Thymus (tissue), 14 donors: ENCODE measurements at places on chromosomes 12 and 14. TPM values are rescaled to one million over a fixed set of nuclear protein-coding genes. Genes with fewer than 3 reads are reported as not detected.

GRCh38 chr14:105760691-105761344 is 234.4 kb downstream of the TMEM121 start:
- H3K4me1 ChIP-seq, result no peaks in the 10 kb centered on the region
- no peak overlapping the region for H3K27ac ChIP-seq

DNA sequence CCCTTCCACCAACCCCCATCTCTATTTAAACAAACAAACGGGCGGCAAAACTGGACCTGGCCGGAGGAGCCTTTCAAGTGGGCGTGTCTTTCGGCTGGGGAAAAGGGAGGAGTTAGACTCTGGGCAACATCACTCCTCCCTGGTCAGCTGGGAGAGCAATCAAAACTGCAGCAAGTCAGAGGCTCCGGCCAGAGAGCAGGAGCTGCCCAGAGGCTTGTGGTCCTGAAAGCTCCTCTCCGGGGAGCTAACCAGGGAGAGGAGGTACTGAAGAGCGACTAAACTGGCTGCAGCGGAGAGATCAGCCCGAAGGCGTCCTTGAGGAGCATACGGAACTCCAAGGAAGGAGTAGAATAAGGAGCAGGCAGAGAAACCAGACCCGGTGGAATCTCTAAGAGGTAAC is at the start of gene NEUROD4:
Gene NEUROD4, plus strand, starts transcription at position 191 of the 400 bp plus-strand sequence. CDS start 6,466 bp downstream, outside the sequence.
- no peak within 1 kb of the TSS for H3K4me3 ChIP-seq
- DNase-seq, result peak; percentile 11
- H3K4me1 ChIP-seq, result no peaks in the 10 kb centered on the region
- peaks cover 36% of the 10 kb centered on the region for H3K27me3 ChIP-seq

Gene C1S
- 74.2 TPM for total RNA-seq

GRCh38 chr14:99506276-99506675 is 25.1 kb downstream of the CCNK start:
- H3K36me3 ChIP-seq, result peaks cover 87% of the 10 kb centered on the region
- no peaks in the 10 kb centered on the region for H3K27me3 ChIP-seq
- no peak overlapping the region for H3K4me3 ChIP-seq
- no peak for DNase-seq

DNA sequence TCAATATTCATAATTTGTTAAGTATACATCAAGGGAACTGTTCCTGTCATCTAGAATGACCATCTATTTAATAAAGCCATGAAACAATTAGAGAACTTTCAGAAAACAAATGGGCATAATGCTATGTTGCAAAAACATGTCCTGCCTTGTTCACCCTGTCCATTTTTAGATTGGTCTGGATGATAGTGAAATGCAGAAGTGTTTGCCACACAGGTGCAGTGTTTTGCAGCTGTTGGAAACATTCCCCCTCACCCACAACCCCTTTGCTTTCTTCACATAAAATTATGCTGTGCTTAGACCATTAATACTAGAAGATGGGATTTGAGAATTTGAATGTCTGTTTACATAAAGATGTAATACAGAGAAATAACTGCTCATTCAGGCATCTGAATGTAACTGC is 36.5 kb downstream of the LEMD3 start:
- no peaks in the 10 kb centered on the region for H3K36me3 ChIP-seq
- no peaks in the 10 kb centered on the region for H3K4me1 ChIP-seq
